Caki2 (cell line): ENCODE measurements at places on chromosomes 12 and 14.

DNA sequence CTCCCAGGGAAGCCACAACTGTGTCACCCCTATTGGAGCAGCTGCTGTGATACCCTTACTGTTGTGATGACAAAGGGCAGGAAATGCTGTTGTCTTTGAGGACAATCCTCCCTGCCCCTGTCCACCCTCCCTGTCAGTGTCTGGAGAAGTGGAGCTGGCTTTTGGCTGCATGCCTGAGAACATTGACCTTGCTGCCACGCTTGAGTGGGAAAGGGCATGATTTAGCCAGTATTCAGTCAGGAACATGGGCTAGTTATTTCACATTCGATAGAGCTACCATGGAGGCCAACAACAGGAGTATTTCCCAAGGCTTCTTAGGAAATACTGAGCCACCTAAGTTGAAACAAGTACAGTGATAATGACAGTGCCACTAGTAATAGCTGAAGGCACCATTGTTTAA is 59.4 kb downstream of the MYRFL start:
- peak; percentile 83 for DNase-seq

GRCh38 chr14:35352274-35353233 is 52.0 kb downstream of the NFKBIA start:
- DNase-seq = no peak

- peak; percentile 27 for DNase-seq
Observed at GRCh38 chr12:98725476-98726247, 80.6 kb downstream of the APAF1 start.

GRCh38 chr14:91125271-91125660 is 11.4 kb downstream of the DGLUCY start:
- no peak for DNase-seq

- peak; percentile 35 for DNase-seq
Observed at GRCh38 chr14:38098074-38098836, 109.4 kb upstream of the SSTR1 start.

DNA sequence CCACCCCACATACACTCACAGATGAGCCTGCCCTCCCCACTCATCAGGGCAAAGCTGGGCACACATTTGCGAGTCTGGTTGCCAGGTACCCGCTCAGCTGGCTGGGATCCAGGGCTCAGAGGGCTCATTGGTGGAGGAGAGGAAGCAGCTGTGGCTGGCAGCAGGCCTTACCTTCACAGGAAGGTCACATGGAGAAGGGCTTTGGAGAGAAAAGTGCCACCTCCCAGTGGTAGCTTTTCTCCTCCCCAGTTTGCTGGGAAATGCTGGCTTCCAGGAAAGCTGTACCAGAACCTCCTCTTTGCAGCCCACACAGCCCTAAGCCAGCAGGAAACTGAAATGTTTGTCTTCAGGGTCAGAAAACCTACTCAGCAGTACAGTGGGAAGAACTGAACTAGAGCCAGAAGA is 55.6 kb downstream of the LGMN start:
- peak; percentile 4 for DNase-seq

GRCh38 chr14:51630987-51631386 is 20.7 kb upstream of the FRMD6 start:
- DNase-seq = no peak

DNA sequence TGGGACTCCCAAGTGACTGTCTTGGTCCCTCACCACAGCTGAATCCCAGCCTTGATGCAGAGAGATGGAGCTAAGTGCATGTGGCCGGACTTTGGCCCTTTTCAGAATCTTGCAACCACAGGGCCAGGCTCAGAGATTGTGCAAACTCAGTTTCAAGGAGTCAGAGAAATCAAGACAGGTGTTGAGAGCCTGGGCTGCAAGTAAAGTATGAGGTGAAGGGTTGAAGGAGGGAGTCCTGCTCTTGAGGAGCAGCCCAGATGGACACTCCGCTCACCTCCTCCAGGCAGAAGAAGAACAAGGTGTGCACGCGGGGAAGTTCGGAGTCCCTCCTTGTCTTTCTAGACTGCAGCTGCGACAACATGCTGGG is 6.3 kb upstream of the BMP4 start:
- DNase-seq = no peak

DNA sequence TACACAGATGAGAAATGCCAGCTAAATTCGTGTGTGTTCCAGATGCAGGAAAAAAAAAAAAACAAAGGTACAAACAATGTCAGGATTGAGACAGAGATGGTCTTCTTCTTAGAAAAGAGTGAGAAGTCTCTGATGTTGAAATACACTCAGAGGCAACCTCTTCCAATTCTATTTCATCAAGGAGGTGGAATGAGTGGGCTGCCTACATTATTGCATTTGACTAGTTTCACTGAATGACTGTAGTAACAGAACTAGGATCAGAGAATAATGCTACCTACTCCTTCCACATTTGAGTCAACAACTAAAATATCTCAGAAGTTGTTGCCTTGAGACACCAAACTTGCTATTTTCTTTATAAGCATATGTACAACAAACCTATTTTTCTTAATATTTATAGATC is 1332.2 kb upstream of the FLRT2 start:
- no peak for DNase-seq

GRCh38 chr12:131557078-131557709 is 153.7 kb upstream of the SFSWAP start:
- DNase-seq = no peak

GRCh38 chr14:50343434-50343833 is 31.3 kb downstream of the DMAC2L start:
- DNase-seq = no peak

DNA sequence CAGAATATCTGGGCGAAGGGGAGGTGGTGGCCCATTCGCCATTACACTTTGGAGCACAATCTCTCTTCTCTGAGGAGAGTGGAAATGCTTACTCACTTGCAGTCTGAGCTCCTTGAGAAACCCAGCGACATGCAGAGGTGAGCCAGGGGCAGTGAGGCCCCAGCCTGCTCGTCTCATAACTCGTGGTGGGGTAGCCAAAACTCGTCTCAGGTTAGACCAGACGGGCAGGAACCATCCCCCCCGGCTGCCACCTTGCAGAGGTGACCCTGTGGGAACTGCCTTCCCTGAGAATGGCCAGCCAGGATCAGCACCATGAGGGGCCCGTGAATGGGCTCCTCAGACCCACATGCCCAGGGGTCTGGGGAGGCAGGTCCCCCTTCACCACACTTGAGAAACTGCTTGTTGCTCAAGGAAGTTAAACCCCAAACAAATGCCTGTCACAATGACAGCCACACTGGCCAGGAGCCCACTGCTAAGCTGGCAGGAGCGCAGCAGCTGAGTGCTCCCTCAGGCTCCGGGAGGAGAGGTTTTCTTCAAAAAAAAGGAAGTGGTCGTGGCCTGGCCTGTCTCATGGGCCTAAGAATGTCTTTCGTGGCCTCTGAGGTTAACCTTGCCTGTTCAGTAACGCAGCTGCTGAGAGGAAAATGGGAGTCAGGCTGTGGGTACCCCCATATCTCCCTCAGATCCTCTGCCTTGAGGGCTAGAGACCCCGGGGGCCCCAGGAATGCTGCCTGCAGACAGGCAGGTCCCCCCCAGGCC is 9.2 kb upstream of the ALDH2 start:
- no peak for DNase-seq

DNA sequence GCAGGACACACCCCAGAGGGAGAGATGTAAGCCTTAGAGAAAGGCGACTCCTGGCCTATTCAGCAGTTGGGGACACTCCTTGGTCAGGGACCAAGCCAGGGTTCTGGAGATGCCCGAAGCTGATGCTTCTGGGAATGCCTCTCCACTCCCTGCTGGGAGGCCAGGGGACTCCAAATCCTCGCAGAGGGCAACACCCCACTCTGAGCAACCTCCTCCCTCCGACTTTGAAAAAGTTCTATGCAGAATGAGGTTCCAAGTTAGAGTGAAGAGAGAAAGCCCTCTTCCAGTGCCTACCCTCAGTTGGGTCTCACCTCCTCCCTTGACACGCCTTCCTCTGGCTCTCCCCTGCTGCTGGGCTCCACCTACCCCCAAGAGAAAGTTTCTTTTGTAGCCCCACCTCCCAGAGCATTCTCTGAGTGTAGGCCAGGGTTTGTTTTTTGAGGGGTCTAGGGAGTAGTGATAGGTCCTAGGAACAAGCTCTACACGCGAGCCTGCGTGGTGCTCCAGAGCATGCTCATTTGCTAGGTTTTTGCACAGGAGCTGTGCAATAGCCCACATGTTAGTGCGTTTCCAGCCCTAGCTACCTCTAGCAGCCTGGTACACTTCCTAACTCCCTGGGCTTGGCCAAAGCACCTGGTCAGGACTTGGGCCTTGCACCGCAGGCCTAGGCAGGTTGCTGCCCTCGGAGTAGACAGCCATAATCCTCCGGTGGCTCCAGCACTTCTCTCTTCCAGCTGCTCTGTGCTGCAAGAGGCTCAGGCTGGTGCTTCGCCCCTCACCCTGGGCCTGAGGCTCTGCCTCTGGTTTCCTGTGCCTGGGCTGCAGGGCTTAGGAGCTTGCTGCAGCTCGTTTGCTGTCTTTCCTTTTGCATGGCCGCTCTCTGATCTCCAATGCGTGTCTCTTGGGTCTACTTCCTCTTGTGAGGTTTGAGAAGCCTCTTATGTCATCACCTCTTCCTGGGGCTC is 590 bp upstream of the CEBPE start:
- no peak for DNase-seq

GRCh38 chr12:119649202-119649808 is 18.6 kb upstream of the PRKAB1 start:
- DNase-seq = no peak

DNA sequence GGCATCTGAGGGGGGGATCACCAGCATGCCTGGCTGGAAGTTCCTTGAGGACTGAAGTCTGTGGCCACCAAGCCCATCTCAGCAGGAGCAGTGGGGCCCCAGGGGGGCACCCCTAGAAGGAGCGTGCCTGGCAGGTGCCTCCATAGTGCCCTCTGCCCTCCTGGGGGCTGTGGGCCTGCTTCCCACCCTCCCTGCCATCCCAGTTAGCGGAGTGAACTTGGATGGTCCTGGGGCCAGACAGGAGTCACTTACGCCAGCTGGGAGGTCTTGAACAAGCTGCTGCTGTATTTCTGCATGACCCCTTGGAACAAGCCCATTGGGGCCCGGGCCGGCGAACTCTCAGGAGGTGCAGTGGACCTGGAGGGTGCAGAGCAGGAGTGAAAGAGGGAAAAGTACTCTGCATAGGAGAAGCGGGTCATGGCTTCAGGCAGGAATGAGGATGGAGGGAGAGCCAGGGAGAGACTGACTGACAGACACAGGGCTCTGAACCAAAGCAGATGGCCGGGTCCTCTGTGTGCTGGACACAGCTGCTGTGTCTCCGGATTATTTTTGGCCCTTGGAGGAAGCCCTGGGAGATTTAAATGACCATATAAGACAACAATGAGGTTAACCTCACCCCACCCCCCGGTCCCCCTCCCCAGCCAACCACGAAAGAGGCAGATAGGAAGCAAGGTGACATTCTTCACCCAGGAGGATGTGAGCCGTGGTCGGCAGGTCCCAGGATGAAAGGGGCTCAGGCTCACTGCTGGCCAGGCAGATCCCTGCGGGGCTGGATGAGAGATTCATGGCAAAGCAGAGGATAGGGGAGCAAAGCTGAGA is 19.6 kb downstream of the ASB2 start:
- DNase-seq = no peak

DNA sequence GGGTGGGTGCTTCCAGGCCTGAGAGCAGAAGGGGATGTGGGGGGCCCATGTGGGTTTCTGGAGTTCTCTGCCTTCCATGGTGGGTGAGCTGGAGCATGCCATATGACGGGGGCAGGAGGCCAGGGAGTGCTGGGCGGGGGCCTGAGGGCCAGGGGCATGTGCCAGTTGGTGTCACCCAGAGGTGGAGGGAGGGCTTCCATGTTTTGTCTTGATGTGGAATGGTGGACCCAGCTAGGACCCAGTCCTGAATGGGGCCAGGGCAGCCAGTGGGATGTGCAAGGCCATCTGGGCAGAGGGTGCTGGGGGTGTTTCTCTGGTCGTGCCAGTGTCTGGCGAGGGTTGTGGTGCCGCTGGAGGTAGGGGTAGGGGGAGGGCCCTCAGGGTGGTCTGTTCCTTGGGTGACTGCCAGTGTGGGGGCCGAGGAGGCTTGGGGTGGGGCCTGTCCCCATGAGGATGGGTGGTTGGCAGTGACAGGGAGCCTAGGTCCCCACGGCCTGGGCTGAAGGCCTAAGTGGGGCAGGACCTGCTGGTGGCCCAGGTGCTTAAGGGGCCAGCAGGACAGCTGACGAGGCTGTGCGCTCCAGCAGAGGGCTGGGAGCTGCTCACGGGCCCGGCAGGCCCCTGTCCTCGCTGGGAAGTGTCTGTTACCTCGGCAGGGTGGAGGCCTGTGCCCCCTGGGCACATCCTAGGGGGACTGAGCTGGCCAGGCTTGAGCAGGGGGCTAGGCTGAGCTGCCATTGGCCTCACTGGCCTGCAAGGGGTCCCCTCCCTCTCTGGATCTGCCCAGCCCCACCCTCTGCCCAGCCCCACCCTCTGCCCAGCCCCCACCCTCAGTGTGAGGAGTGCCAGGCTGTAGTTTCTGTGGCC is 26.8 kb downstream of the CEP170B start:
- DNase-seq = no peak

DNA sequence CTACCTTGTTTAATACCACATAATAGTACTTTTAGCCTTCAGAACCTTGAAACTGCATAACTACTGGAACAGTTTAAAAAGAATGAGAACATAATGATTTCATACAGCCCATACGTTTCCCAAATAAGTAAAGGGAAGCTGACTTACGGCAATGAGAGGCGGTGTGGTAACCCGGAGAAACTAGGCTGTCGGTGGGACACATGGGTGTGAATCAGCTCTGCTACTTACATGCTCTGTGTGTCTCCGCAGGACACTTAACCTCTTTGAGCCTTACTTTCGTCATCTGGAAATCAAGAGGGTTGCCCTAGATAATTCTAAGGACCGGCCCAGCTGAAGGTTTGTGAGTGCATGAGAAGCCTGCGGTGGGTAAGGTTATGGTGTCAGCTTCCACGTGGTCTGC is 49.3 kb upstream of the PLEKHG3 start:
- DNase-seq = no peak

GRCh38 chr12:84375449-84376170 is 537.0 kb downstream of the SLC6A15 start:
- DNase-seq = no peak

GRCh38 chr12:51326698-51327439 is 2.9 kb upstream of the BIN2 start:
- peak; percentile 30 for DNase-seq

DNA sequence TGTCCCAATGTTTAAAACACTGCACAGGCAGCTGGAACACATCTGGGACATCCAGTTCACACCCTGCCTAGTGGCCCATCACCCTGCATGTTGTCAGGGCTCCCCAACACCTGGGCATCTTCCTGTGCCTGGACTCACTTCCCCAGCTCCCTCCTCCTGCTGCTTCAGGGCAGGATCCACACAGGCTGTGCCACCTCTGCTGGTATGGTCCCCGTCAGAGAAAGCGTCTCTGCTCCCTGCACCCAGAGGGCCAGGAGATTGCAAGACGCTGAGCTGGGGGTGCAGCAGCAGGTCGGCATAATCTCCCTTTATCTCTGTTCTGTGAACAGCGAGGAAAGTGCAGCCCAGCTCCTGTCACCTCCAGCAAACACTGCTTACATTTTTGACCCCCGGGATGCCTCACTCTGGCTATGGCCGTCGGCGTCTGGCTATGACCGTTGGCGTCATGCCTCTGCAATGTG is 124.3 kb downstream of the ADGRD1 start:
- no peak for DNase-seq
